ENCODE measurements at places on chromosomes 2 and 18.

DNA sequence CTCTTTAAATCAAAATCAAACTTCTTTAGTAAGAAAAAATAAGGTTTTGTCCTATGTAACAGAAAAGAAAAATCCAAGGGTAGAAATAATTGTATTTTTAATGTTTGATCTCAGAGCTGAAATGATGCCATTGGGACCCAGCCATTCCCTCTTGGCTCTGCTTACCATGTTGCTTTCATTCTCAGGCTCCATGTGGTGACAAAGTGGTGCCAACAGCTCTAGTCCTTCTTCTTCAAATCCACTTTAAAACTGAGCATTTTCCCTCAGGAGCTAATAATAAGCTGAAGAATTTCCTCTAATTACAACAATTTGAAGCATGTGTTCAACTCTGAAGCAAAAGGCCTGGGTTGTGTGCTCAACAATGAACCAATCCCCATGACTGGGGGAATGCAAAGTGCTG is 327.9 kb downstream of the EN1 start:
- no peak for DNase-seq

DNA sequence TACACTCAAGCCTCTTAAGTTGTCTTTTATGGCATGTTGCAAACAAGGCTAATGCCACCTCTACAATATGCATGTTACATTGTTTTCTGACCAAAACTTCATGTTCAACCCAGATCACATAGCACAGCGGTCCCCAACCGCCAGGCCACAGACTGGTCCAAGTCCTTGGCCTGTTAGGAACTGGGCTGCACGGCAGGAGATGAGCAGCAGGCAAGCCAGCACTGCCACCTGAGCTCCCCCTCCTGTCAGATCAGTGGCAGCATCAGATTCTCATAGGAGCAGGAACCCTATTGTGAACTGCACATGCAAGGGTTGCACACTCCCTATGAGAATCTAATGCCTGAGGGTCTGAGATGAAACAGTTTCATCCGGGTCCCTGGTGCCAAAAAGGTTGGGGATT is 324.8 kb upstream of the CHAC2 start:
- DNase-seq, result no peak

GRCh38 chr2:45166229-45166890 is 157.1 kb upstream of the SIX2 start:
- DNase-seq, result no peak

- DNase-seq, result no peak
Measured at GRCh38 chr2:241876528-241877196, 7.1 kb downstream of the RTP5 start.

DNA sequence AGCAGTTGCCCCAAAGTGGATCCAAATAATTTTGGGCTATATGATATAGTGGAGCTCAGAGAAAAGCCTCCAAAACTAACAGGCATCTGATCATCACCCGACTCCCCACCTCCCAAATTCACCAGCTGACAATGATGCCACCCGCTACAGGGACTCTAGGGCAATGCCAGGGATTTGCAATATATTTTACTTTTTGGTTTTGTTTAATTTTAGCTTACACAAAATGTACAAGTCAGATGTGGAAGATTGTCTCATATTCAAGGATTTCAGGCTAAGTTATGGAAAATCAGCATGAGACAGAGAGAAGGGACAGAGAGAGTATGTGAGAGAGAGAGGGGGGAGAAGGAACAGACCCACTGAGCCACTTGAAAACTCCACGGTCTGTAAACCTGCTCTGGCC is 187.4 kb downstream of the TMEM247 start:
- no peak for DNase-seq
